ENCODE measurements at places on chromosomes 1 and 21.
A peak's percentile ranks its signal among the peaks of the same experiment; 100 is the strongest.

DNA sequence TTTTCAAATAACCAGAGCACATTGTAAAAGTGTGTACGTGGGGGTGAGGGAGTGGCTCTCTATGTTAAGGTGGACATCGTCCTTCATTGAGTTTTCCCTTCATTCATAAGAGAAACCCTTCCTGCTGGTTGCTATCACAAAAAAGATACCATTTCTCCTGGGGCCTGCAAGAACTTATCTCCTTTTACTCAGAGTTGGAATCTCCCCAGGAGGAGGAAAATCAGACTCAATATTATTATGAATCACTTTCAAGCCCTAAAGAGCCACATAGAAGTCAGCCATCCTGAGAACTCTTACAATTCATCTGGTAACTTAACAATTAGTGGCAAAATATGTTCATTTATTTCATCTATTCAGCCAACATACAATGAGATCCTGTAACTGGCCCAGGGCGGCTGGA, 27.1 kb upstream of the TGFBR3 start:
- DNase-seq: no peak

DNA sequence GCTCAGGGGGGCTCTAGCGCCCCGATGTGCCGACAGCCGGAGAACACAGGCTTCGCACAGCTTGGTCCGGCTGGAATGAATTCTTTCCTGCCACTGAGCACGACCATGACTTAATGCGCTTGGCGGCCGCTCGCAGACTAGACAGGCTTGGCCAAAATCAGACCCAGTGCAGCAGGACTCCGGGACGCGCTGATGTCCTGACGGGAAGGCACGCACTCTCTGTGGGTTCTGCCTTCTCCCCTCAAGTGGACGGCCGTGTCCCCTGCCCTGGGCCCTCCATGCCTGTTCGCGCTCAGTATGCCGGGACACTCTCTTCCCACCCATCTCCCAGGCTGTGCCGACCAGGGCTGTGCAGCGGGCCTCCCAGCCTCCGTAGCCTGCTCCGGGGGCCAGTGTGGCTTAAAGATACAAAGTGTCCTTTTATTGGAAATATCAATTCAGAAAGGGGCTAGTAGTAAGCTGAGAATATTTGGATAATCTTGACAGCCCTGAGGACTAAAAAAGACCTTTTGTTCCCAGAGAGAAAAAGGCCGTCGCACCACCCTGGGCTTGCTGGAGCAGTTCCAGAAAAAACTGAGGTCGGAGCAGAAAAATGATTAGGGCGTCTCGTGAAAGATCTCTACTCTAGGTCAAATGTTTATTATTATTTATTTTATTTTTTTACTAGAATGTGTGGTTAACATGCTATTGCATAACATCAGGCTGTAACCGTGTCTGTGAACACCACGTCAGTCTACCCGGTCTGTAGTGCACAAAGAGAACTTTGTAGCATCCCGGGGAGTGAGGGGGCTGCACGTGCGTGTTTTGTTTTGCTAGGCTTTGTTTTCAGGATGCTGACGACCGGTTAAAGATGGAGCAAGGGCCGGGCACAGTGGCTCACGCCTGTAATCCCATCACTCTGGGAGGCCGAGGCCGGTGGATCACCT, 88.1 kb upstream of the ARHGEF16 start:
- no peak for DNase-seq

- no peak for DNase-seq
Observed at GRCh38 chr21:45054227-45054926, 20.0 kb upstream of the ADARB1 start.

DNA sequence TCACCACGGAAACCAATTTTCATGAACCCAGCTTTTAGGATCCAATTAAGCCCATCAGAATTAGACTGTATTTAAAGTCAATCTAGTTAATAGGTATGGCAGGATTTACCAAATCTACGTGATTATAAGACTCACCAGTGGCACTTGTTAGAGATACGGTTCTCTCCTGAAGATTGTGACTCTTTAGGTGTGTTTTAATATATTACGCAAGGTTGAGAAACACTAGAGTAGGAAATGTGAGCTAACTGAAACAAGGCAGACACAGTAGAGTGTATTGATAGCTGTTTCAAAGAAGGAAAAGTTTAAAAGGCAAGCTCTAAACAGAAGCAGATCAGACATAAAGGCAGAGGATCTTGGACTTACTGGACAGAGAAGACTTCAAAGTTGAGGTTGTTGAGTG, 11.2 kb upstream of the RPE65 start:
- DNase-seq: no peak

- DNase-seq: peak; percentile 80
Observed at GRCh38 chr1:212529211-212529741, 79.3 kb upstream of the ATF3 start.

DNA sequence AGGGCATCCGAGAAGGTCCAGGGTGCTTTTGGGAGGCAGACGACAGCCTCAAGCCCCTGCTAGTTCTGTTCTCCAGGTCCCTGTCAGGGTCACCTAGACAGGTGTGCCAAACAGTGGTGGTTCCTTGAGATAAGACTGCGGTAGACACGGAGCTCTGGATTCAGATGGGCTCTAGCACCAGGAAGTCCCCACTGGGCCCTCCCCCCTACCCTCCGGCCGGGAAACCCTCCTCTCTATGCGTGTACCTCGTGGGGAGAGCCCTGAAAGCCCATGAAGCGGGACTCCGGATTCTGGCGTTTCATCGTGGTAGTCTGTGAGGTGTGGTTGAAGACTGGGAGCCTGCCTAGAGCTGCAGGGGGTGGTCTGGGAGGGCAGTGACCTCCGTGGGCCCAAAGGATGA, 2.1 kb upstream of the KCNA2 start:
- no peak for DNase-seq

GRCh38 chr1:44380666-44381177, 24.3 kb upstream of the RNF220 start:
- DNase-seq: no peak

- peak; percentile 69 for DNase-seq
Observed at GRCh38 chr1:165841582-165842017, 14.2 kb downstream of the UCK2 start.

GRCh38 chr1:247487057-247487456, 29.2 kb upstream of the OR2B11 start:
- peak; percentile 45 for DNase-seq

- DNase-seq: no peak
Observed at GRCh38 chr1:223179786-223180185, 36.7 kb upstream of the TLR5 start.

DNA sequence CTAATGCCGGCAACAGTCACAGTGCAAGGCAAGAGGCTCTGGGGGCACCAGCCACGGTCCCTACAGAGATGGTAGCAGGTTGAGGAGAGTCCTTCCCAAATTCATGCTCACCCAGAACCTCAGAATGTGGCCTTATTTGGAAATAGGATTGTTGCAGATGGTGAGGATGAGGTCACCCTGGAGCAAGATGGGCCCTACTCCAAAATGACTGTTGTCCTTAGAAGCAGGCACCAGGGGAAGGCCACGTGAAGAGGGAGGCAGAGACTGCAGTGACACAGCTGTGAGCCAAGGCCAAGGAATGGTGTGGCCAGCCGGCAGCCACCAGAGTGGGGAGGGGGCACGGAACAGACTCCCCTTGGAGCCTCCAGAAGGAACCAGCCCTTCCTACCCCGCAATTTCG, 70.8 kb upstream of the CLDN14 start:
- peak; percentile 45 for DNase-seq

GRCh38 chr1:9558271-9558945, 19.1 kb downstream of the SLC25A33 start:
- no peak for DNase-seq

- no peak for DNase-seq
Observed at GRCh38 chr1:109615879-109616278, 3.5 kb downstream of the GNAT2 start.

DNA sequence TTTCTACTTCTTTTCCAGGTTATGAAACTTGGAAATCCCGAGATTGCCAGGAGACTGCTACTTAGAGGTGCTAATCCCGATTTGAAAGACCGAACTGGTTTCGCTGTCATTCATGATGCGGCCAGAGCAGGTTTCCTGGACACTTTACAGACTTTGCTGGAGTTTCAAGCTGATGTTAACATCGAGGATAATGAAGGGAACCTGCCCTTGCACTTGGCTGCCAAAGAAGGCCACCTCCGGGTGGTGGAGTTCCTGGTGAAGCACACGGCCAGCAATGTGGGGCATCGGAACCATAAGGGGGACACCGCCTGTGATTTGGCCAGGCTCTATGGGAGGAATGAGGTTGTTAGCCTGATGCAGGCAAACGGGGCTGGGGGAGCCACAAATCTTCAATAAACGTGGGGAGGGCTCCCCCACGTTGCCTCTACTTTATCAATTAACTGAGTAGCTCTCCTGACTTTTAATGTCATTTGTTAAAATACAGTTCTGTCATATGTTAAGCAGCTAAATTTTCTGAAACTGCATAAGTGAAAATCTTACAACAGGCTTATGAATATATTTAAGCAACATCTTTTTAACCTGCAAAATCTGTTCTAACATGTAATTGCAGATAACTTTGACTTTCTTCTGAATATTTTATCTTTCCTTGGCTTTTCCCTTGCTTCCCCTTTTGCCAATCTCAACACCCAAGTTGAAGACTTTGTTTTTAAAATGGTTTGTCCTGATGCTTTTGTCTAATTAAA, 4.0 kb downstream of the CDKN2C start:
- no peak for DNase-seq

All from EL (cell line).